ENCODE measurements at places on chromosomes 13 and 19. TPM values are rescaled to one million over a fixed set of nuclear protein-coding genes. Genes with fewer than 3 reads are reported as not detected.

GRCh38 chr19:10872546-10873107 lies 1.3 kb downstream of the CARM1 start:
- H3K4me3 ChIP-seq = peak overlapping the region; percentile 87
- H3K36me3 ChIP-seq = no peaks in the 10 kb centered on the region
- peak overlapping the region; percentile 84 for H3K27ac ChIP-seq
- H3K4me1 ChIP-seq = peaks cover 61% of the 10 kb centered on the region
- no peak for DNase-seq

DNA sequence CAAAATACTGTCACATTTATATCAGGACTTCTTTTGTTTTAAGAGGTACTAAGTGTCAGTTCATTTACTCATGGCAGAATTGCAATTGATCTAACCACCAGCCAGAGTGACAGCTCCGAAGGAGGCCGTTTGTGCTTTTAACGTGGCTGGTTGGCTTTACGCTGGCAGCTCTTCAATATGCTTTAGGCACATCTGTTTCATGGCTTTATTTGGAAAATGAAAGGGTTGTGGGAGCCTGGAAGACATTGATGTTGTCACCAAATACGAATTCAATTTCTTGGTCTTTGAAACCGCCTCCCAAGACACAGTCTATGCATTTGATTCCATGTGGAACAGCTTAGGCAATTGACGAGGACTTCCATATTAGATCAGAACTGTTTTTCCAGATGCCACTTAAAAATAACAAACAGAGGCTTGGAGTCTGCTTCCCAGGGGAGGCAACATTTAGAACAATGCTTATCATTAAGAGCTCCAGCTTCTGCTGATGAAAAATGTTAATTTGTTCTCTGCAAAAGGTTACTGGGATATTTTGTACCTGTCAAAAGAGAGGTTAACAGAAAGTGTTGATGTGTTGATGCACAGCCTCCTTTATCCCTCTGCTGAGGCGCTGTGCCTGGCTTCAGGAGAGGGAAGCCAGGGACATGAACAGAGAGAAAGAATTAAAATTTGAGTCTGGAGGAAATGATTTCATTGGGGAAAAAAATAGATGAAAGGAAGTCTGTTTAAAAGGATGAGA lies 64.0 kb upstream of the TNFRSF19 start:
- H3K27ac ChIP-seq = peak overlapping the region; percentile 79
- DNase-seq = no peak
- H3K4me3 ChIP-seq = peak overlapping the region; percentile 48
- H3K4me1 ChIP-seq = peaks cover 43% of the 10 kb centered on the region
- no peaks in the 10 kb centered on the region for H3K36me3 ChIP-seq
- H3K27me3 ChIP-seq = no peaks in the 10 kb centered on the region

DNA sequence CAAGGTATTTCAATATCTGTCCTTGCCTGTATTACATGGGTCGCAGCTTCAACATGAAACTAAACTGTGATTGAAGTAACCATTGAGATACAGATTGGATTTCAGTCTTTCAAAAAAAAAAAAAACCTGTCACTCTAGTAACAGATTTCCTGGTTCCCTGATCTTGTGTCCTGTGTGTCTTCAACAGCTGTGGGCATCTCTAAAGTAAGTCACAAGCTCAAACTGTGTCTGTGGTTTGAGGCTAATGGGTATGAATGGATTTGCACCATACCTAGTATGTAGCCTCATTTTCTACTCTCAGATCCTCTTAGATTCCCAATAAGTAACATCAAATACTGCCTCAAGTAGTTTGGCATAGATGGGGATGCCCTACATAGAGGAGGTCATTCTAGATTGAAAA lies 300.1 kb downstream of the COG6 start:
- H3K36me3 ChIP-seq = no peaks in the 10 kb centered on the region
- H3K27ac ChIP-seq = no peak overlapping the region
- no peak for DNase-seq
- H3K4me1 ChIP-seq = peaks cover 21% of the 10 kb centered on the region

- peaks cover 31% of the 10 kb centered on the region for H3K27me3 ChIP-seq
- H3K27ac ChIP-seq = no peak overlapping the region
- no peaks in the 10 kb centered on the region for H3K4me1 ChIP-seq
Observed at GRCh38 chr13:101017123-101017872, 342.7 kb upstream of the TMTC4 start.

Gene KISS1R
- not detected for total RNA-seq

All from left ventricle myocardium inferior (tissue), 1 donor.